Activated T-helper 17 cell treated with anti-CD3 and anti-CD28 coated beads, Interleukin-2, amount 50 U/mL, for 72 hours (primary cell): ENCODE measurements at places on chromosomes 5 and 9.

DNA sequence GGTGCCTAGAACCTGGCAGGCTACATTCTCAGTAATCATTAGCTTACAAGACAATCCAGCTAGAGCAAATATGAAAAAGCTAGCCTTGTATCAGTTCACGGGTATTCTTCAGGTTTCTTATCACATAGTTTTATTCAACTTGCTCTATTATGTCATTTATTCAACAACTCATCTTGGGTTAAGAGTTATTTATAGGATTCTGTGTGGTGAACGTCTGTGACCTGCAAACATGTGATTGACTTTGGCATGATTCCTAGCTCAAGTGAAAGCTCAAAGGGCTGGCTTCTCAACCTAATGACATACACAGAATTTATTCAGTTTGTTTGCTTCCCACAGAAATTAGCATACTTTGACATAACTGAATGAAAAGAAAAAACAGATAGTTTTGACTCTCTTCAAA is 173.1 kb downstream of the PLPPR1 start:
- no peak for ATAC-seq

- no peak for ATAC-seq
Observed at GRCh38 chr5:107483231-107484024, 187.3 kb downstream of the EFNA5 start.

DNA sequence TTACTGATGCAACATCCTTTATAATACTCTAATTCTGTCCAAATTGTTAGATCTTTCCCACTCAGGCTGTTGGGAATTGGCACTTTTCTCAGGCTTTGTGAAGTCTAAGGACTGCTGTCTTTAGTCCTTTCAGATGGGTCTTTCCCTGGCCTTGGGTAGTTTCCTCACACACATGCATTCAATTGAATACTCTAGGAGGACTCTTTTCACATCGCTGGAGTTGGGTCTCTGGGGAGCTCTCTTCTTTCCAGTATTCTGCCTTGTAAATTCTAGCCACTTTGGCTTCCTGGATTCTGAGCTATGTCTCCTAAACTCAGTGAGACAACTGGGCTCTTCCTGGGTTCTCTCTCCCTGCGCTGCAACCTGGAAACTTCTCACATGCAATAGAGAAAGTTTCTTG is 215.5 kb downstream of the SNX18 start:
- ATAC-seq = no peak

DNA sequence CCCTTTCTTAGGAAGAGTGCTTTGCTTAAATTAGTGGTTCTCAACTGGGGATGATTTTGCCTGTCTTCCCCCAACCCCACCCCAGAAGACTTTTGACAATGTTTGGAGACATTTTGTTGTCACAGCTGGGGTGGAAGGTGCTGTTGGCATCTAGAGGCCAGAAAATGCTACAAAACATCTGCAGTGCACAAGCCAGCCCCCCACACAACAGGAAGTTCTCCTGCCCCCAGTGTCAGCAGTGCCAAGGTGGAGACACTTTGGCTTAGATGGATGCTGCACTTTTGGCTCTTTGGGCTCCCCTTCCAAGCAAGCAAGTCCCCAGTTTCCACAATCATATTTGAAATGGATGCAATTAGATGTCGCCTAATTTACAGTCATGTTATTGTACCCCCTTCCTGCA is 2.7 kb downstream of the HEMGN start:
- no peak for ATAC-seq

GRCh38 chr9:130276955-130277354 is 11.4 kb downstream of the HMCN2 start:
- ATAC-seq = no peak

- ATAC-seq = no peak
Observed at GRCh38 chr5:14465116-14465515, 116.5 kb upstream of the OTULINL start.

- ATAC-seq = no peak
Observed at GRCh38 chr5:138875552-138875875, 379 bp upstream of the LRRTM2 start.

DNA sequence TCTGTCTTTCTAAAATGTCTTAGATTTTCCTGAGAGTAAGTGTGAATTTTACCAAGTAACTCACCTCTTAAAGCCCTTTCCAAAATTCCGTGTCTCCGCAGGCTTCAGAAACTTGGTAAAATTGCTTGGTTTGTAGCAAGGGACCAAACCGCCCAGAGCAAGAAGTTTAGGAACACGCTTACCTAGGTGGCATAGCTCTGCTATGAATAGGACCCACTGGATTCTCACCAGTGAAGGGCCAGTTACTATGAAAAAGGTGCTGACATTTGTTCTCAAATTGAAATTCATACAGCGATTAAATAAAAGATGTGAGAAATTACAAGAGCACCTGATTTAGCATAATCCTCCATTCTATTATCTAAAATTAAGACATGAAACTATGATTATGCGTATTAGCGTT is 6.7 kb downstream of the NME5 start:
- ATAC-seq = no peak

- ATAC-seq = no peak
Observed at GRCh38 chr9:125202846-125203618, 2.7 kb downstream of the RABEPK start.

GRCh38 chr5:68708156-68708841 is 385.5 kb upstream of the SLC30A5 start:
- ATAC-seq = no peak

- ATAC-seq = no peak
Observed at GRCh38 chr5:53476531-53477480, 3.6 kb upstream of the FST start.

DNA sequence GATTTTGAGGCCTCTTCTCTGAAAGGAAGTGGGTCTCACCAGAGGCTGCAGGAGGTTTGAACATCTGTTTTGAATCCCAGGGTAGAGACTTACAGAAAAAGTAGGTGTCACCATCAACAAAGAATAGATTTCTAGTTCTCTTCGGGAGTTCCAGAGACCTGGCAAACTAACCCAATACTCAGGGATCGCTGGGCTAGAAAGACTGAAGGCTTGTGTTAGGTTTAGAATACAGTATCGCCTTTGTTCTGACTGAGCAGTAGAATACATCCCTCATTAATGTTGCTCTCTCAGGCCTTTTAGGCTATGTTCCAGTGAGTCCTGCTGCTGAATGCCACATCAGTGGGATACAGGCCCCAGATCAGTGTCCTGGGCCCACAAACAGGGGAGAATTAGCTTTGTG is 27.2 kb downstream of the RUSC2 start:
- no peak for ATAC-seq

DNA sequence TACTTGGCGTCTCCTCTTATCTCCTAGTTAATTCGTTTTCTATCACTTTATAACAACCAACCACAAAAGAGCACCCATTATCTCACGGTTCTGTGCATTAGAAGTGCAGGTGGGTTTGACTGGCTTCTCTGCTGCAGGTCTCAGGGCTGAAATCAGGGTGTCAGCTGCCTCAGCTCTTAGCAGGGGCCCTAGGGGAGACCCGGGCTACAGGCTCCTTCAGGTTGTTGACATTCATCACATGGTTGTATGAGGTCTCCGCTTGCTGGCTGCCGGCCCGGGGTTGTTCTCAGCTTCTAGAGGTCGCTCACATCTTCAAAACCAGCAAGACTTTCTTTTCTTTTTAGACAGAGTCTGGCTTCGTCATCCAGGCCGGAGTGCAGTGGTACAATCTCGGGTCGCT is 2.9 kb upstream of the ZMYND19 start:
- no peak for ATAC-seq

- no peak for ATAC-seq
Observed at GRCh38 chr5:82151662-82152061, 126.5 kb downstream of the RPS23 start.

DNA sequence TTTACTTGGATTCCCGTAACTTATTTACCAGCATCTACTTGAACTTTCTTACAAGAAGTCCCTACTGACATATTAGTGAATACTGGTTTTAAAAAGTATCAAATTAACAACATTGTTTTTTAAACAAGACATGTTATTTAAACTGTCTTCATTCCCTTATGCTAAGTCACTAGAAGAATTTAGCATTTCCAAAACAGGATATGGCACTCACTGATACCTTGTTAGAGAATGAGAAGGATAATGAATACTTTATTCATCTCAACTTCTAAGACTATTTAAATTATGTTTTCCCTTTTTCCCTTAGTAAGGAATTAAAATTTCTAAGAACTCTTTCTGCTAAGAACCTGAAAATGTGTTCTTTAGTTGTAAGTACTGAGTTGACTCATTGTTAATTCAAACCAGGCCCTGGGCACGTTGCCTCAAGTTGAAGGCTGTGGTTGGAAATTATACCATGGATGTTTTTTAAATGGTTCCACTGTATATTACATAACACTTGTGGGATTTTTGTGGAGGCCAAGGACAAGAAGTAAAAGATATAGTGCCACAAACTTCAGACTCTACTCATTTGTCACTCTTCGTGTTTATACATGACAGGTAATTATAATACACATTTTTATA is 219.0 kb upstream of the EDIL3 start:
- ATAC-seq = no peak

- no peak for ATAC-seq
Observed at GRCh38 chr5:130052752-130053151, 148.5 kb downstream of the CHSY3 start.

DNA sequence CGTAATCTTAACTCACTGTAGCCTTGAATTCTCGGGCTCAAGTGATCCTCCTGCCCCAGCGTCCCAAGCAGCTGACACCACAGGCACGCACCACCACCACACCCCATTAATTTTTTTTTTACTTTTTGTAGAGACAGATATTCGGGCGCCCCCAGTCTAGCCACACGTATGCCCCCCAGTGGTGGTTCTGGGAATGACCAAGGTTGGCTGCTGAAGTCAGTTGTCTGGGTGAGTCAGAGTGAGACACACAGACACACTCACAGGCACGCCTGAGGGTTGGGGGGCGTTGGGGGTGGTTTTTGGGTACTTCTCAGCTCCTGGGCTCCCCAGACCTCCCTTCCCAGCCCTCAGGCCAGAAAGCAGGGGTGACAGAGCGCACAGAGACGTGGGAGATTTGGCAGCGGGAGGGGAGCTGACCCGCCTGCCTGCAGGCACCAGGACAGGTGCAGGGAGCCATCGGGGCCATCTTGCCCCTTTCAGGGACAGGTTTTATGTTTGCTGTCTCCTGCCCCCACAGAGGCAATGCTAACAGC is 4.2 kb upstream of the ENTPD8 start:
- peak; percentile 89 for ATAC-seq

DNA sequence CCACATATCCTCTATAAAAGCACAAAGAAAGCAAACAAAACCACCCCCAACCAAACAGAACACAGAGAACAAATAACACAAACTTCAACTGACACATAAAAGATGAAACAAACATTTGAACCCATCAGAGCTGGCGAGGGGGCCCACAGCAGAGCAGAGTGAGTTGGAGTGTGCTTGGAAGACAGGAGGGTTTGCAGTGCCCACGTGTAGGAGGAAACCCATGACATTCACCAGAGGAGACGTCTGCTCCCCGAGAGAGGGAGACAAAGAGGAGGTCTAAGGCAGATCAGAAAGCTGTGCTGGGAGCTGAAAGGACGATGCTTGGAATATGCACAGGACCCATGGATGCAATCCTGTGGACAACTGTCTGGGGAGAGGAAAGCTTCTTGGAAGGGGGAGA is 27.0 kb downstream of the MRPL36 start:
- no peak for ATAC-seq

DNA sequence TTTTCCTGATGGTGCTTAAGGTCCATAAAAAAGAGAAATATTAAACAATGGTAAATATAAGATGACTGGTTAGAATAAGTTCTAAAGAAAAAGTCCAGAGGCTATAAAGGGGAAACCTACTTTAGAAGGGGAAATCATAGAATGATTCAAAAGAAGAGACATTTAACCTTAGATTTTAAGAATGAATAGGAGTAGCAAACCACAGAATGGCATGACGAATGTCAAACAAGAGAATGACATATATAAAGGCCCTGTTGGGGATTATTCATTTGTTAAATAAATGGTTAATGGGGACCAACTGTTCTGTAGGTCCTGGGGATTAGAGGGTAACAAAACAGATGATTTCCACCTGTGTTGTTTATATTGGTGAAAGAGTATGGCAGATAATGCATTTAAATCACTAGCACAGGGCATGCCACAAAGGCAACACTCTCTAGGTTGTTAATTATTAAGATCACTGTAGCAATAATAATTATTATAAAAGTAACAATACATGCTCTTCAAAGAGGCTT is 495.2 kb upstream of the GRIA1 start:
- ATAC-seq = no peak

DNA sequence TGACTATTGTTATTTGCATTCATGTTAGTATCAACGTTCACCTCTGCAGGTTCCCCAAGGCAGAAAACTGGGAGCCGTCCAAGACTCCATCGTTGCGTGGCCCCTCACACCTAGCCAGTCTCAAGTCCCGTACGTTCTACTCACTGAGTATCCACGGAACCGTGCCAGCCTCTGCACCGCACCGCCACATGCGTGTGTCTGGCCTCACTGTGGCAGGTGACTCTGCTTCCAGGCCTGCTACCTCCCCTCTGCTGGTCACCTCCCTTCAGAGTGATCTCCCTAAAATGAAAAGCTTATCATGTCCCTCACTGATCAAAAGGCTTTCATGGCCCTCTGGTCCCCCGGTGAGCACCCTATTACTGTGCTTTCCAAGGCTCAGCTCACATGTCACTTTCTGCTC is 108.1 kb downstream of the GABBR2 start:
- ATAC-seq = no peak

GRCh38 chr5:127517110-127517479 is 345 bp upstream of the PRRC1 start:
- peak; percentile 54 for ATAC-seq

GRCh38 chr5:63128761-63129160 is 550.1 kb downstream of the LRRC70 start:
- no peak for ATAC-seq

DNA sequence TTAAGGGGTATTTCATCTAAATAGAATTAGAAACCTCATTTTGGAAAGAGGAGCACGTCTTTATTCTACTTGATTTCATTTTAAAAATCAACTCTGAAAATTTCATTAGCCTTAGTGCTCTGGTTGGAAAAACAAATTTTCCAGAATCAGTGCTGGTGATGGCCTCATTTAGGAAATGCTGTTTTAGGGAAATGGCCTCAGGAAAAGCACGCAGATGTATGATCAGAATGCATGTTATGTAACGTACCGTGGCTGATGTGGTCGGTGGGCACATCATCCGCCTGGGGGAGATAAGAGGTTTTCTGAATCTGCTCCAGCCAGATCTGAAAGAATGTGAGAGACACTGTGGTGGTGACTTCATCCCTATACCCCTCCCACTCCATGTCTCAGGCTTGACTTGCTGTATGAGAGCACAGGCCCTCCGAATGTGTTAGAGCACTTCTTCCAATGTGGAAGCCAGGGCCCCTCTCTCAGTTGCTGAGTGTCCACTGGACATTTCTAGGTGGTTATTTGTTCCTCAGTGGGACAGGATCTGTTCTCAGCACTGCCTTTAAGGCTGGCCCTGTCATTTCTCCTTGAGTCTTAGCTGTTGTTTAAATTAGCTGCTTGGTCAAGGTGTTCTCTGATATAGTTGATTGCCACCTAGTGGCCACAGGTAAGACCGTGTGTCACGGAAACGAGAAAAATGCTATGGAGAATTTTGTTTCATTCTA is 96.5 kb downstream of the ARHGAP26 start:
- ATAC-seq = peak; percentile 89

DNA sequence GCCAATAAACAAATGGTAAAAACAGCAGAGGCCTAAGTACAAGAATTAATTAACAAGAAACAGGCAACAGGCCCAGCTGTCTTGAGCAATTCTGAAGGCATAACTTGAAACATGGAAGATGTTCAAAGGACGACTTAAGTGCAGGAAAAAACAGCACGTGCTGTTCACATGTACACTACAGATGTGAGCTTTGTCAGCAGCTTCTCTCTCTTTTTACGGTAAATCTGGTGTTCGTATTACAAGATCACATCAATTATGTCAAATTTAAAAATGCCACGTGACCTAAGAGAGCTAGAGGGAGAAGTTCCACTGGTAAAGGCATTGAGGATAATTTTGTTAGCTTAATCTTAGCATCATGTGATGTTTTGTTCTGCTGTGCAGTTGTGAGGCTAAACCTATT is 281.1 kb downstream of the PSAT1 start:
- ATAC-seq = no peak
